ENCODE measurements at places on chromosomes 7 and 10.

- peak; percentile 40 for DNase-seq
Measured at GRCh38 chr7:158396982-158397862, 190.4 kb downstream of the PTPRN2 start.

DNA sequence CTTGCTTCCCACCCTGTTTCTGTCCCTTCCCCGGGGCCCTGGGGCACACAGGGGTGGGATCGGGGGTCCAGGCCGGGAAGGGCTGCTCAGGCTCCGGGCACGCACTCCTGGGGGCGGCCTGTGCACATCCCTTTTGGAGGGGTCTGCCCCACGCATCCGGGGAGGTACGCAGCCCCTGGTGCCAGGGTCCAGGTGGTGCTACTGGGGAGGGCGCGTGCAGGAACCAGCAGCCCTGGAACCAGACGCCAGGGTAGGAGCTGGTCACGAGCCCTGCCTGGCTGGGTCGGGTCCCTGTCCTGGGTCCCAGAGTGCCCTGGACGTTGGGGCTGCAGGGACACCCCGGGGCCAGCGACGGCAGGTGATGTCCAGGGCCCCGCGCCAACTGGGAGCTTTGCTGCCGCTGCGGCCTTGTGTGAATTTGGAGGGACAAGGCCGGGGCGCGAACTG, 53.4 kb downstream of the GLRX3 start:
- DNase-seq = no peak

DNA sequence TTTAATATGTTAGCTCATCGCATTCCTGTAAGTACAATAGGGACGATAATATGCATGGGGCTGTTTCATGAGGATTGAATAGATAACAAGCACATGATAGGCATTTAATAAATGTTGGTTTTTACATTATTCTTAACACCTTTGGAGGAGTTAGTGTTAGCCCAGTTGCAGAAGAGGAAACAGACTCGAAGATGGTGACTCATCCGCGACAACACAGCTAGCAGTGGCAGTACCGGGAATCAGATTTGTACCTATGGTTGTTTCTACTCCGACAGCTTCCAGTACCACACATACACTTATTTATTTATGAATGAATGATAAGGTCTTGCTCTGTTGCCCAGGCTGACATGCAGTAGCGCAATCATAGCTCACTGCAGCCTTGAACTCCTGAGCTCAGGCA, 2.9 kb downstream of the LRMDA start:
- DNase-seq = no peak

GRCh38 chr7:6179620-6180343, 92.6 kb downstream of the CYTH3 start:
- no peak for DNase-seq

DNA sequence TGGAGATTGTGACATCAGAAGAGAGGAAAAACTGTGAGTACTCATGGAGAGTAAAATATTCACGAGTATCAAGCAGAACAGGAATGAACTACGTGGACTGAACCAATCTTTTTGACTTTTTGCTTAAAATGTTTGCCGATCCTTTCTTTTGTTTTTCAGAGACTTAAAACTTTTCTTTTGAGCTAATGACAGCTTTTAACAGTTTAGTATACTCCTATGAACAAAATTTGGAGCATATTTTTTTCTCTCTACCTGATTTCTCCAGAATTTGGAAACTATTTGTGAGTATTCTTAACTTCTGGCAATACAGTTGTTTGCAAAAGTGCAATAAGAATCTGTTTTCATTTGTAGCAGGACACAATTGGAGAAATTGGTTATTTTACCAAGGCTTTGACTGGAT, 786.3 kb downstream of the SORCS1 start:
- DNase-seq = no peak

GRCh38 chr10:132578287-132578951, 40.8 kb downstream of the INPP5A start:
- no peak for DNase-seq

DNA sequence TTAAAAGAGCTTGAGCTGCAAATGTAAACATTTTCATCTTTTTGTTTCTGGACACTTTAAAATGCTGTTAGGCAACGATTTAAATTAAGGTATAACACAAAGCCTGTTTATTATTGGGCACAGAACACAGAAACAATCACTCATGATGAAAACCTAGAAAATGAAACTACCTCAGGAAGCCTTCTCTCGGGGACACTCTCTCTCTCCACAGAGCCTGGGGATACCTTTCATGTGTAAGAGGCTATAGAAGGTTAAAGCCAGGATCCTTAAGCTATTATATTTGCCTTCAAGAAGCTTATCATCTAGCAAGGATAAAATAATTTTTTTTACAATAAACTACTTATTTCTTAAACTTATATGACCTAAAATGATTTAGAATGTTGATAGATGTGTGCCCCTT, 194.1 kb downstream of the SKAP2 start:
- no peak for DNase-seq

DNA sequence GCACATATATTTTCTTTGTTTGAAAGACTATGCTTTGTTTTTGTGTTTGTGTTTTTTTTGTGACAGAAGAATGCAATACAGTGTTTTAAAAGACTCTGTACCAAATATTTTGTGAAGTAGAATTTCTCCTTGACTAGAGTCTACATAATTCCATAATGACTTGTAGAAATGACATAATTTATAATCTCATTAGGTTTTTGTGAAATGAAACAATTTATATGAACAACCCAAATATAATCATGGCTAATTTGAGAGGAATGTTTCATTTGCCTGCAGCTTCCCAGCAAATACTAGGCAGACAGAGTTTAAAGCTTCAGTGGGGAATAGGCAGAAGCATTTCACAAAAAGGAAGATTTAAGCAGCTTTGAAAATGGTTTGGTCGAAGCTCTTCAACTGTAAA, 215.6 kb upstream of the LRRN3 start:
- DNase-seq = no peak

GRCh38 chr10:23885853-23886252, 323.1 kb upstream of the KIAA1217 start:
- DNase-seq = no peak

GRCh38 chr10:33279811-33280602, 54.5 kb downstream of the NRP1 start:
- DNase-seq = no peak

DNA sequence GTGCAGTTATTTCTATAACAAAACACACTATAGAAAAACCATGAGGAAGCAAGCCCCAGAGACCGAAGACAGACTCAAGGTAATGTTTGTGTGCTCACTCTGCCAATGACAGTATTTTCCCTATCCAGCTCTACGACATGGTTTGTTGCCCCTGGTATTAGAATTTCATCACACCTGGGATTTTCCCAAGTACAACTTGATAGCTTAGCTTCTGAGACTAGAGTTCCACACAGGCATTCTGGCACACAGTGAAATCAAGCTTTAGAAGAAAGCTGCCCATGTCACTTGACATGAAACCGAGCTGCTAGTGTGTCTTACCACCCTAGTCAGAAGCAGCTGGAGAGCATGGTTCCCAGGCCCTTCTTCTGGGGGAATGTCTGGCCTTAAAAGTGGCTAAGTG, 44.1 kb upstream of the AKR1E2 start:
- DNase-seq = no peak

DNA sequence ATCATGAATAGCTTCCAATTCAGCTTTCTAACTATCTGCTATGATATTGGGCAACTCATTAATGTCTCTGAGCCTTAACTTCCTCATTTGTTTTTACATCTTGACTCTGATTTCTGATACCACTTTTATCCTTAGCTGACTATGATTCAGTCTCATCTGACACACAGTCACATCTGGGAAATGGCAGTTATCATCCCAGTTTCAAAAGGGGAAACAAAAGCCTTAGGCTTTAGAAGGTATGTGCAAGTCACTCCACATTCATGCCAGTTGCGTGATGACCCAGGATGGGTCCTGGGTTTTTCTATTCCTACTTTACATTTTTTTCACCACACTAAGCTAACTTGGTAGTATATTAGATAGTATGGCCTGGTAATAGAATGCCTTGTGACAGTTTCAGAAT, 12.7 kb downstream of the SCIN start:
- no peak for DNase-seq

GRCh38 chr7:20240080-20240926, 23.1 kb upstream of the MACC1 start:
- DNase-seq = no peak

DNA sequence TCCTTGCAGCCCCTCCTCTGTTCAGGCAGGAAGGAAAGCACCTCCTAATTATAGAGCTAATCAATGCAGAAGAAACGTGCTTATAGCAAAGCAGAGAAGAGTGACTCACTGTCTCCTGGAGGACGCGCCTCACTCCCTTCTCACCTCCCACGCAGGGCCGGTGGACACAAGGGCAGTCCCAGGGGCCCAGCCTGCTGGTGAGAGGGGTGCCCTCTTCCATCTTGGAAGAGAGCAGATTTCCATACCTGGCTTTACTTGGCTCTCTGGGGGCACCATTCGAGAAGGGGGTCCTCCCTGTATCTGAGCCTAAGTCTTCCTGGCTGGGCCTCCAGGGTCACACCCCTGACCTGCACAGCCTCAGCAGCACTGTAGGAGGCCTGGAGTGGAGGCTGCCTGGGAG, 55.8 kb downstream of the RASGEF1A start:
- DNase-seq = no peak

DNA sequence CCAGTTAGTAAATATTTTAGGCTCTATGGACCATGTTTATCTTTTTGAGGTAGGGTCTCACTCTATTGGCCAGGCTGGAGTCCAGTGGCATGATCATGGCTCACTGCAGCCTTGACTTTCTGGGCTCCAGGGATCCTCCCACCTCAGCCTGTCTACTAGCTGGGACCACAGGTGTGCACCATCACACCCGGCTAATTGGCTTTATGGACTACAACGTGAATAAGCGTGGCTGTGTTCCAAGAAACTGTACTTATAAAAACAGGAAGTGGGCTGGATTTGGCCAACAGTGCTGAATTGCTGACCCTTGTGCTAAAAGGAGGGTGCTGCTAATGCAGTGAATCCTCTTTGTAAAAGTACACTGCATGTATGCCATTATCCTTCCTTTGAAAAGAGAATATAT, 111.7 kb upstream of the CDK13 start:
- peak; percentile 74 for DNase-seq

DNA sequence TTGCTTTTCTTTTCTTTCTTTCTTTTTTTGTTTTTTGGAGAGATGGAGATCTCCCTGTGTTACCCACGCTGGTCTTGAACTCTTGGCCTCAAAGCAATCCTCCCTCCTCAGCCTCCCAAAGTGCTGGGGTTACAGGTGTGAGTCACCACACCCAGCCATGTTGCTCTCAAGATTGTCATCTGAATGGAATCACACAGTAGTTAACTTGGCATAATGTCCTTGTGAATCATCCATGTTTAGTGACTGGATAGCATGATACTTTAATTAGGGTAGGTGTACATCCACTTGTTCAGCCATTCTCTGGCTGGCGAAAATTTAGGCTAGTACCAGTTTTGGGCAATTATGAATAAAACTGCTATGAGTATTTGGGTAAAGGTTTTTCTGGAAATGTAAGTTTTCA, 15.4 kb upstream of the GRB10 start:
- DNase-seq = no peak
